ENCODE measurements at places on chromosomes 13 and 19. TPM values are rescaled to one million over a fixed set of nuclear protein-coding genes. Genes with fewer than 3 reads are reported as not detected.

DNA sequence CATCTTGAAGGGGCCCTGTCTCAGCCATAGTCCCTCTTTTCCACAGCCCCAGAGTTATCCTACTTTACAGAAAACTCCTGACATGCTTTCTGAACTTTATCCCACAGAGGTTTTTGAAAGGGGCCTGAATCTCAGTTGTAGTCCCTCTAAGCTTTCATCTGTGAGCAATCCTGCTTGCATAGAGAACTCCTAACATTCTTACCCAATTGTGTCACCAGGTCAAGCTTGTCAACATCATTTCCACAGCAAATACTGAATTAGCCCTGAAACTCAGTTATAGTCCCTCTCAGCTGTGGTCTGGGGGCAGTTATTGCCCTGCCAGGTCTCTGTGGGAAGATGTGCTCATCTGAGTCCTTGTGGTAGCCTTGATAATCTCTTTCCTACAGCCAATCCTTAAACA is 2190.3 kb upstream of the PCDH20 start:
- no peak for DNase-seq

DNA sequence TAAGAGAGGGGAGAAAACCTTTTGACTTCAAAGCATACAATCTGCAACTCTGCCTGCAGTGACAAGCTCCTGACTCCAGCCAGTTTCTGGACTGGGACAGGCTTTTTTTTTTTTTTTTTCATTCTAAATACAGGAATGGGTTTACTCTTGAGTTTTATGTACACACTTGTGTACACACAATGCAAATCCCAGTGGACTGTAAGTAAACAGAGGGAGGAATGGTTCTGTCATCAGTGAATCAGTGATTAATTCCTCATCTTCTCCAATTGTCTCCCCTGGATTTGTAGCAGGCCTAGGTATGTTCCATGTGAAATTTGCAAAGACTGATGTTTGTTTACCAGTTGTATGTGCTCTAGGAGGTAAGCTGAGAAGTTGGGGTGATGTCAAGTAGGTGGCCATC is 184.8 kb downstream of the SHISA2 start:
- no peak for DNase-seq

DNA sequence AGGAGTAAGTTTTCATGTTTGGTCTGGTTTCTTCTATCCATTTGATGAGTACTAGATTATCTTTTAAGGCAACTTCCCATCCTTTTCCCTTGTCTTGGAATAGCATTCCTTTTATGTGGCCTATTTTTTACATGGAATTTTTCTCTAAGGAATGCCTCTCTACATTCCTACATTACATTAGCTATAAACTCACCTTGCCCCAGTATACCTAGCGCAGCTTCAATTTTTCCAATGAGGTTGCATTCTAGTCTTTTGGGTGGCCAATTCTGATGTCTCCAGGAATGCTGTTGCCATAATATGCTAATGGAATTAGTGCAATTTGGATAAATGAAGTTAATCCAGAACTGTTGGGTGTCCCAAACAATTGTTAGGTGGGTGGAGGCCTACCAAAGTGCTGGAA is 33.8 kb downstream of the KBTBD6 start:
- DNase-seq: no peak

GRCh38 chr19:1001538-1002166 is 1.4 kb downstream of the GRIN3B start:
- DNase-seq: no peak

The PGLYRP2 gene
- total RNA-seq: not detected

The MPND gene
- 2.9 TPM for total RNA-seq

The FGF21 gene
- total RNA-seq: not detected

The PGLYRP1 gene
- not detected for total RNA-seq

All from H4 (cell line).